HAP-1 (cell line): ENCODE measurements at places on chromosomes 12 and 14.

- no peak for DNase-seq
Observed at GRCh38 chr12:108633534-108634248, at the start of gene SELPLG. Gene SELPLG (minus strand): TSS chr12:108633894. CDS start chr12:108624307, 9,587 bp downstream.

DNA sequence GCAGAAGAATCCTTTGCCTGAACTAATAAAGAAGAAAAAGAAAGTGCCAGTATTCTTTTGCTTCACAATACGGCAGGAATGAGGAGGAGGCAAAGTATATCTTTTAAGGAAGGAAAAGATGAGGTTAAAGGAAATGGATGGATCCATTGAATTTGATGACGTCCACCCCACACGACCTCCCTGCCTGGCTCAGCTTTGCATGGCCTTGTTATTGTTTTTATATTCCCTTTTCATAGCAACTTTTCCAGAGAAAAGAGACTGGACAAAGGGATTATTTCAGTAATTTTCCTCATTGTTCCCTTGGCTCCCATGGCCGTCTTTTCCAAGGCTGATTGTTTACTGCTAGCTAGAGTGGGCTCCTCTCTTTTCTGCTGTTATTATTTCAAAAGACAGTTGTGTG lies 123.2 kb upstream of the SEL1L start:
- DNase-seq, result peak; percentile 52

GRCh38 chr14:101628471-101628966 lies 67.2 kb downstream of the DIO3 start:
- peak; percentile 57 for DNase-seq

DNA sequence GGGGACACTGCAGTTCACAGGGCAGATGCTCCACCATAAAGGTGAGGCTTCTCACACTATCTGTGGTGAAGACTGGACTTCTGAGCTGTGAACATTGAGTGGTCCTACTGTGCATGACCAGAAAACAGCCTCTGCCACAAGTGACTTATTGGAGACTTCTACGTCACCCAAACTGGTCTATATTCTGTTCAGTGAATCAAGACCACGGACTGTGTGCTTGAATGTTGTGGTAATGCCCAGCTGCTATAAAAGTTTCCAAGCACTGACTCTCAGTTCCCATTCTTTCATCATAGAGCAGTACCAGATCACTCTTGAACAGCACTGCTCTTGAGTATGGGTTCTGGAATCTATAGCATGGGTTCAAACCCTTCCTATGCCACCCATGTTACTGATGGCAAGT lies 4.8 kb upstream of the PLEK2 start:
- DNase-seq, result no peak

GRCh38 chr12:111488798-111489197 lies 83.1 kb downstream of the SH2B3 start:
- DNase-seq, result no peak

DNA sequence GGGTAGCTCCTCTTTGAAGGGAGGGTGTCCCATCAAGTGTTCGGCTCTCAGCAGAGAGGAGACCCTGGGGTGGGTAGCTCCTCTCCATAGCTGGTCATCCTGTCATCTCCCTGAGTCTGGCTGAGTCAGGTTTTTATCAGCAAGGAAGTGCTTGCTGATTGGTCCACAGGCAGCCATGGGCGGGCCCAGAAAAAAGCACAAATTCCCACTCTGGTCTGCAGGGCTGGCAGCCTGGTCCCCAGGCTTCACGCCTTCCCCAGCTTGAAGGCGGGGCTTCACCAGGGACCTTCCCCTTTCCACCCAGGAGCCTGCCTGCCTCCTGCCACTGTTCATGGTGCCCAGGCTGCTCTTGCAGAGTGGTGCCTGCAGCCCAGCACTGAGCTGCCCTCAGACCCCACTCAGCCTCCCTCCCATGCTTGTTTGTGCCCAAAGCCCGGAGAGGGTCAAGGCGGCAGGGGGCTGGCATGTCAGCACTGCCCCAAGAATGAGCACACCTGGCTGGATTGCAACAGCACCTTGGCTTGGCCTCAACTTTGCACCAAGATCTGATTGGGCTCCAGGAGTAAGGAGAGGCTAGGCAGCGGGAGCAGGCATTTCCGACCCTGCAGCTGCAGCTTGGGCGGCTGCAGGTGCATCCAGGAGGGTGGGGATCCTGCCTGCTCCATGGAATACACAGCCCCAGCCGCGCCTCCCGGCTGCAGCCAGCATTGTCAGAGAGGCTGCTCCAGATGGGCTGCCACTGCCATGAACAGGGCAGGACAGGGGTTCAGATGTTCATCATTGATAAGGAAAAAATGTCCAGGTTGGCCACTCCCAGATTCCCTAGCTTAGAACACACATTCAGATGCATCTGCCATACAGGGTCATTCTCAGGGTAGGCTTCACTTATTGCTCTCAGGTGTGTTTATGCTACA lies 22.0 kb upstream of the WDR89 start:
- DNase-seq, result no peak

- no peak for DNase-seq
Observed at GRCh38 chr12:62540354-62540753, 73.7 kb downstream of the MON2 start.

DNA sequence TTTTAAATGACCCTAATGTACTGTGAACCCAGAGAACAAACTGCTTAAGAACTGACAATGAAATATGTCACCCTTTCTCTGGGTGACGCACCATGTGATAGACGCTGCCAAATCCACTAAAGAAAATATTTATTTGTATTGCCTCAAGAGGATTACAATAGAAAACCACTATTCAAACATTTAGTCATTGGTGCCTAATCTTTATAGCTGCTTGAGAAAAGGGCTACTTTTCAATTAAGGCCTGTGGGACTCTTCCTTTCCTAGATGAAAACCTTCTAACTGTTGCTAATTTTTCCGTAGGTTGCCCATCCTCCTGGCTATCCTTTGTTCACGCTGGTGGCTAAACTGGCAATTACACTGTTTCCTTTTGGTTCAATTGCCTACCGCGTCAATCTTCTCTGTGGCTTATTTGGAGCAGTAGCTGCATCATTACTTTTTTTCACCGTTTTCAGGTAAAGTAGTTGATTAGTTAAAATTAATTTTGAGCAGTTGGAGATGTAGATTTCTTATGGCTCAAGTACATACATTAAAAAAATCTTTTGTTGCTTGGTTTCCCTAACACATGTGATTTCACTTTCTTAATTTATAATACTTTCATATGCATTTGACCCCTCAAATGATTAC lies 6.0 kb downstream of the TMEM260 start:
- no peak for DNase-seq

DNA sequence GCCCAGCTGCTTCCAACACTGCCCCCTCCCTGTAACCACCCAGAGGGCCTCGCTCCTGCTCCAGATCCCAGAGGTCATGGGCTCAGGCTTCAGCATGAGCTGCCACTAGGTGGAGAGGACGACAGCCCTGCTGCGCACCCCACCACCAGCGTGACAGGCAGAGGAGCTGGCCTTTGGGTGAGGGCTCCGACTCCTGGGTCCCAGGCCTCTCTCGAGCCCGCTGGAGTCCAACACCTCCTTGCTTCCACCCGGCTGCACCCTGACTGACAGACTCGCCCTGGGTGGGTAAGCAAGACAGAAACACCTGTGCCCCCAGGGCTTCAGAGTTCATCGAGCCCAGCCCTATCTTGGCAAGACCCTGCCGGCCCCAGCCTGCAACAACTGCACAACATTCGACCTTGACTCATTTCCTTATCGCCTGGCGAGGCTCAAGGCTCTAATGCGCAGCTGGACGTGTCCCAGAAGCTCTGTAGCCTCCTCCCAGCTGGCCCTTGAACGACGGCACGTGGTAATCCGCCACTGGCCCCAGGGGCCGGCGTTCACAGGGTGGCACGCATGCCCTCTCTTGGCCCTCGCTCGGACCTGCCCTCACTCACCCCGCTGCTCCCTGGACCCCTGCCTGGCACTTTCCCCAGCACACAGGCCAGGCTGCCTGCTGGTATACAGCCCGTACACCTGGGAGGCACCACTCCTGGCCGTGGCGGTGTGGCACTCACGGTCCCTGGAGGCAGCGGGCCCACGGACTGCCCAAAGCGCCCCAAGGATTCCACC lies 28.0 kb downstream of the VPS37B start:
- DNase-seq, result no peak

- no peak for DNase-seq
Observed at GRCh38 chr14:101400830-101401229, 160.5 kb upstream of the DIO3 start.

DNA sequence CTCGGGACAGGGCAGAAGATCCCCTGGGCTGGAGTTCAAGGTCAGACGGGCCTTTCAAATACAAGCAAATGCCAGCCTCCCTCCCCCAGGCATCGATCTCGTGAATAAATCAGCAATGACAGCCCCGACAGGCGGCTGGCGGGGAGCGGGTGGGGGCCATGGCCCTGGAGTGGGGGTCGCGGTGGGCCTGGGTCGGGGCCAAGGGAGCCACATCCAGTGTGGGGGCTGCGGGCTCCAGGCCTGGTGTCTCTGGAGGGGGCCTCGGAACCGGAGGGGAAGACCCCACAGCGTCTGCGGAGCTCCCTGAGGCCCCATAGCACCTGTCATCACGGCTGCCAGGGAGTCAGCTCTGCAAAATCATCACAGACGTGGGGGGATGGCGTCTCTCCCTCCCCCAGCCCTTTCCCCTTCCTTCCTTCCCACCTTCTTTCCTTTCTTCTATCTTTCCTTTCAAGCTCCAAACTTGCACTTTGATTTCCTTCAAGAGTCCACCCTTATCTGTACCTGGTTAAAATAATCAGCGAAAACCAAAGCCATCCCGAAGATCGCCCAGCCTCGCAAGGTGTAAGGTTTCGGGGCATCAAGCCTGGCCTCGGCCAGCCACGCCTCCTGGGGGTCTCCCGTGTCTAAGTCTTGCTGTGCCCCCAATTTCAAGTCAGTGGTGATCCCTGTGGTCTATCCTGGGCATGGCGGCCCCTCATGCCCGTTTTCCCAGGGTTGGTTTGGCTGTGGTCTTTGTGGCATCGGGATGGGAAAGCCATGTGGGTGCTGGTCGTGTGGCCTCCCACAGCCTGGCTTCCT lies 92.1 kb downstream of the NOC4L start:
- no peak for DNase-seq

- DNase-seq, result peak; percentile 56
Observed at GRCh38 chr12:46256942-46257341, 11.9 kb downstream of the SLC38A1 start.
